ENCODE measurements at places on chromosomes 7 and 10.

- no peak for DNase-seq
Measured at GRCh38 chr7:73521636-73522104, 423 bp downstream of the BAZ1B start.

DNA sequence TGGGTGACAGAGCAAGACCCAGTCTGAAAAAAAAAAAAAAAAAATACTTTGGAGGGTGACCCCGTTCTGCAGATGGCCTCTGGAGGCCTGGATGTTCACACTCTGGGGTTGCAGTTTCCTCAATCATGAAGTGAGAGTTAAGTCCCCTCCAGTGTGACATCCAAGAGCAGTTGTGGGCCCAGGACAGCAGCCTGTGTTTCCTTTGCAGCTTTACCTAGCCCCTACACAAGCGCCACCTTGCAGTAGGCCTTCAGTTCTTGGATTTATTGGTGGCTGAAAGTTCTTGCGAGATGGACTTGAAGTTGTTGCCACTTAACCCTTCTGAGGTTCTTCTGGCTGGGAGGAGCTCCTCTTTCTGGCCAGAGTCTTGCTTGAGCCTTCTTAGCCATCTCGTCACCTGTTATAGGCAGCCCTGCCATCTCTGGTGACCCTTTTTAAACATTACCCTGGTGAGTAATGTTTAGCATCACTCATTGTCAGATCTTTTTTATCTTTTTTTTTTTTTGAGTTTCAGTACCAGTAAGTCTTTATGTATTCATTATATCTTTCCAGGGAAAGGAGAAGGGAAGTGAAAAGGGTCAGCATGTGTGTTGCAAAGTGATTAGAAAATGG lies 3.4 kb upstream of the ACTR3C start:
- no peak for DNase-seq

DNA sequence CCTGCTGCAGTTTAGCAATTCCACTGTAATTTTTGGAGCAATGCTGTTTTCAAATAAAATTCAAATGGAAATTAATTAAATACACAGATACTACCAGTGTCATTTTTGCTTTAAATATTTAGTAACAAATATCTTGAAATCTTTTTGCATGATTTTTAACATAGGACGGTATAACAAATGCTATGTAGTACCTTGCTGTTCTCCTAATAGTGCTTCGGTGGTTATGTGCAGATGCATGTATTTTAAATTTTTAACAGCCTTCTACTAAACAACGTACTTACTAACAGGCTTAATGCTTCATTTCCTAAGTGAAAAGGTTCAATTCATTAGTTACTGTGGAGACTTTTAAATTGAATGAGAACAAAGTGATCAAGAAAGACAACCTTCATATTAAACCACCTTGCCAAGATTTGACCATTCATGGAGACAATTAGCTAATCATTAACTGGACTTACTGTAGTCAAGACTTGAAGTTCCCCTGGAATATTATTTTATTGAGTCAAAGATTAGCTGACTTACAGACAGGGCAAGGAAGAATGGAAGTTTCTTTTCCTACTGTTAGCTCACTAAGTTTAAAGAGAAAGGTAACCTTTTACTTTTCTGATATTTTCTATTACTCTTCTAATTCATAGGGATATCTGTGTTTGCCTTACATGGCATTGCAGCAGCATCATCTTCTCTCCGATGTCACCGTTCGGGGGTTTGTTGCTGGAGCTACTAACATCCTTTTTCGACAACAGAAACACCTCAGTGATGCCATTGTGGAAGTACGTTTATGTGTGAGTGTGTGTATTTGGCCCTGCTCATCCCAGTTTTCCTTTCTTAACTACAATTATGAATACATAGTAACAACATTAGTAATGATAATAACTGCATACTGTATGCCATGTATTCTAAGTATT lies 74.3 kb downstream of the AVL9 start:
- no peak for DNase-seq

DNA sequence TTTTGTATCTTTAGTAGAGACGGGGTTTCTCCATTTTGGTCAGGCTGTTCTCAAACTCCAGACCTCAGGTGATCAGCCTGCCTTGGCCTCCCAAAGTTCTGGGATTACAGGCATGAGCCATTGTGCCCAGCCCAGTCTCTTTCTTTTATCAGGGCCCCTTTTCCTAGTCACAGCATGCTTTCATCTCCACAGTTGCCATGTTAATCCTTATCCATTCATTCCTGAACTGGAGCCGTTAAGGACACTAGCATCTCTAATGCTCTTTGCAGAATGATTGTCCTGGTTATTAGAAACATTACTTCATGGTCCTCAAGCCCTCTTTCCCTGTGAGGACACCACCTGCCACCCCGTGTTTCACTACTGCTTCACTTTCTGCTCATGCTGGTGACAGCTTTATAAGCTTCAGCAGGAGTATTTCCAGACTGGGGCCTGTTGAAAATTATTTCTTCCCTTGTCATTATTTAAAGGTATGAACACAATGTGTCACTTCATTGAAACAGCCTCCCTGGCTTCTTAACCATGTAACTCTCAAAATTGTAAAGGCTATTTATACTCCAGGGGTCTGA lies 313.9 kb downstream of the BMPER start:
- no peak for DNase-seq

GRCh38 chr10:121351540-121351939 lies 246.7 kb downstream of the FGFR2 start:
- no peak for DNase-seq

DNA sequence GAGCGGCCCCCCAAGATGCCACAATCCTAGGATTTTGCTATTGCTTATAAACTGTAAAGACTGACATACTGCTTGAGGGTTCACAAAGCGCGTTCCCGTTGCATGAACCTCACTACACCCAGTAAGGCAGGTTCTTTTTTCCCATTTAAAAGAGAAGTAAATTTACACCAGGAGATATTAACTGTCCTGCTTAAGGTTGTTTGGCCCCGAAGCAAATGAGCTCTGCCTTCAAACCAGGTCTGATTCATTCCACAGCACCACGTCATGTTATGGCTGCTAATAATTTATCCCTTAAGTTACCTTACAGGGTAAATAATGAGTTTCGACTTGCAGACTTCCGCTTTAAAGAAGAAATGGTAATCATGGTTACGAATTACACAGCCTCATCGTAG lies 559 bp upstream of the FKBP14 start:
- no peak for DNase-seq

DNA sequence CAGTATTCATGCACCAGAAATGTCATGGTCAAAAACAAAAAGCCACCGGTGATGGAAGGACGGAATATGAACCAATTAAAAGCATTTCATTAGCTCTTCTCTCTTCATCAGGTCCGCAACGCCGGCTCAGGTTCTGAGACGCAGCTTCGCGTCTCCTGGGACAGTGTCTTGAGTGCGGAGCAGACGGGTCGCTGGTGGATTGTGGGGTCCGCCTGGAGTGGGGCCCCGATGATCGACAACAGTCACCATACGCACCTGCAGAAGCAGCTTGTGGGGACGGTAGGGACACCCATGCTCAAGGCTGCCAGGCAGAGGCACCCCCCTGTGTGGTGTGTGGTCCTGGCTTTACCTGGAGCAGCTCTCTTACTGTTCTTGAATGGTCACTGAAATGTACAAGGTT lies 13.4 kb downstream of the NOM1 start:
- no peak for DNase-seq

GRCh38 chr10:112094984-112095383 lies 88.6 kb downstream of the GPAM start:
- no peak for DNase-seq

DNA sequence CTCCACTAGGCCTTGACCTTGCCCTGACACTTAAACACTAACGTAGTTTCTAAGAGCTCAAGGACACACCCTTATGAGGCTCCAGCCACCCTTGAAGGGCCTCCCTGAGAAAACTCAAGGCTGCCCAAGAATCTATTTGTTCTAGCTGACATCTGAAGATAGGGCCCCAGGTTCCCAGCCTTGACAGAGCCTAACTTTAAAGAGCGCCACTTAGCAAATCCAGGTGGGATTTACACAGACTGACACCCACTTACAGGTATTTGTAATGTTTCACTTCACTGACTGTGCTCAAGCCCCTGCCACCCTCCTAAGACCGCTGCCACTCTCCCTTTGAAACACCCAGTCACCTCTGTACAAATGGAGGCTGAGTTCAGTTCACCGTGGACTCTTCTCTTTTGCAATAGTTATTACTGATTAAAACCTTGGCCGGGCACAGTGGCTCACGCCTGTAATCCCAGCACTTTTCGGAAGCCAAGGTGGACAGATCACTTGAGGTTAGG lies 90.4 kb downstream of the SVOPL start:
- no peak for DNase-seq

DNA sequence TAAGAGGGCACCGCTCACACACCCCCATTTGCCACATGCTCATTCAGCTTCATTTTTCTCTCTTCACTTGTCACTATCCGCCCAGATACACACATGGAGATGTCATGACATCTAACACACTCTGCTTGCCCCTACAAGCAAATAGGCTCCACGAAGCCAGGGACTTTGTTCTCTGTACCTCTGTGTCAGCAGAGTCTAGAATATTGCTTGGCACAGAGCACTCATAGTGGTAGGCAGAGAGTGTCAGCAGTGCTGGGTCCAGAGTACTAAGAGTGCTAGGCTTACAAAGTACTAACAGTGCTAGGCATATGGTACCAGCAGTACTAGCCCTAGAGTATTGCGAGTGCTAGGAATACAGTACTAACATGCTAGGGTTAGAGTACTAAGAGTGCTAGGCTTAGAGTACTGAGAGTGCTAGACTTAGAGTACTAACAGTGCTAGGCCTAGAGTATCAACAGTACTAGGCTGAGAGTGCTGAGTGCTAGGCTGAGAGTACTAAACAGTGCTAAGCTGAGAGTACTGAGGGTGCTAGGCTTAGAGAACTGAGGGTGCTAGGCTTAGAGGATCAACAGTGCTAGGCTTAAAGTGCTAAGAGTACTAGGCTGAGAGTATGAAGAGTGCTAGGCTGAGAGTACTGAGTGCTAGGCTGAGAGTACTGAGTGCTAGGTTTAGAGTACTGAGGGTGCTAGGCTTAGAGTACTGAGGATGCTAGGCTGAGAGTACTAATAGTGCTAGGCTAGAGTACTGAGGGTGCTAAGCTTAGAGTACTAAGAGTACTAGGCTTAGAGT lies 166.1 kb downstream of the PRKAG2 start:
- no peak for DNase-seq

- no peak for DNase-seq
Measured at GRCh38 chr7:133165001-133165400, 83.1 kb upstream of the CHCHD3 start.

- no peak for DNase-seq
Measured at GRCh38 chr10:50407076-50407801, 155.9 kb upstream of the ASAH2 start.

DNA sequence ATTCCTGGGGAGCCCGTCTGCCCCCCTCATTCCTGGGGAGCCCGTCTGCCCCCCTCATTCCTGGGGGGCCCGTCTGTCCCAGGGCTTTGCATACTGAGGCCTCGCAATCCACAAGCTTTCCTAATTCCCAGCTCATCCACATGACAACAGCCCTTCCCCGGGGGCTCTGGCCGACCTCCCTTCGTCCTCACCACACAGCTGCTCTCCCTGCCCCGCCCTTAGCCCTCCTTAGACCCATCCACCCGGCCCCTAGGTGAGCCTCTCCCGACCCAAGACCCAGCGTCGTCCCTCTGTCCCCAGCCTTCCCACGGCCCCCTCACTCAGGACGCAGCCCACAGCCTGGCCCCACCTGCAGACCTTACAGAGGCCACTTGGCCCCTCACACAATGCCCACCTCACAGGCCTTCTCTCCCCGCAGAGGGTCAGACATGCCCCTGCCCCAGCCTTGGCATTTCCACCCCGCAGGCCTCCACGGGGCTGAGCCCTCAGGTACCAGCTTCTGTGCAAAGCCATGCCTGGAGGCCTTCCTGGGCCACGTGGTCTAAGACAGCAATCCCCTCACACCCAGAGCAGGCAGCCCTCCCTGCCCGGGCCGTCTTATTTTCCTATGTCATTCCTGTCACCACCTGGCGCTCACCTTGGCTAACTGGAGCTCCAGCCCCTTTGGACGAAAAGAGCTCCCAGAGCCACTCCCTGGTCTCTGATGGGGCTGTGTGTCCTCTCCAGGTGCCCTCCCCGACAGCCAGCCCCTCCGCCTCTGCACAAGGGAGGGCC lies 3.5 kb upstream of the FAM20C start:
- DNase-seq: no peak

DNA sequence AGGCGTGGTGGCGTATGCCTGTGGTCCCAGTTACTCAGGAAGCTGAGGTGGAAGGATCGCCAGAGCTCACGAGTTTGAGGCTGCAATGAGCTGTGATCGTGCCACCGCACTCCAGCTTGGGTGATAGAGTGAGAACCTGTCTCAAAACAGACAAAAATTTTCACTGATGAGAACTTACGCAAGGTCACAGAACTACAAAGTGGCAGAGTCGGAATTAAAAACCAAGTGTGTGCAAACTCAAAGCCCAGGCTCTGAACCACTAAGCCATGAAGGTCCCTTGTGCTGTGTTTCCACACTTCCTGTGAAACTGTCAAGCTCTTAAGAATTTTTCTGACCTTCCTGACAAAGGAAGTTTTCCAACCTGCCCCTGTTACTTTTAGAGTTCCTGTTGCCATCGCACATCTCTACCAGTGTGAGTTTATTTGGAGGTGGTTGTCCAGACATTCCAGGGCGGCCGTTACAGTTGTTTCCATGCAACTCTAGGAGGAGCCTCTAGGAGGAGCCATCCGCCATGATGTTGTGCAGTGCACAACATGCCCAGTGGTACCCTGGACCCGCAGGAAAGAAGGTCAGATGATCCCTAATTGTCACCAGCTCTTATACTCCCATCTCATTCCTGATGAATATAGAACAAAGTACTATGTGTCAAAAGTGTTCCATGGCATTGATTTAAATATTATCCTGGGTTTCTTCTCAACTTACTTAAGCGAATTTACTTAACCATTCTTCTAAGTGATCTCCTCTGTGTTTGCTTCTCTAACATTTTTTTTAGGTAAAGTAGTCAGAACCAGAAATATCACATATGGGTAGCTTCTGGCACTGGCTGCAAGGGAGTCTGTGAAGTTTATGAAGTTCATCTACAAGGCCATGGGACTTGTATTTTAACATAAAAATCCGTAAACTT lies 49.0 kb upstream of the LYZL1 start:
- DNase-seq: peak; percentile 21

GRCh38 chr7:100472854-100473499 lies 6.0 kb downstream of the TSC22D4 start:
- no peak for DNase-seq

DNA sequence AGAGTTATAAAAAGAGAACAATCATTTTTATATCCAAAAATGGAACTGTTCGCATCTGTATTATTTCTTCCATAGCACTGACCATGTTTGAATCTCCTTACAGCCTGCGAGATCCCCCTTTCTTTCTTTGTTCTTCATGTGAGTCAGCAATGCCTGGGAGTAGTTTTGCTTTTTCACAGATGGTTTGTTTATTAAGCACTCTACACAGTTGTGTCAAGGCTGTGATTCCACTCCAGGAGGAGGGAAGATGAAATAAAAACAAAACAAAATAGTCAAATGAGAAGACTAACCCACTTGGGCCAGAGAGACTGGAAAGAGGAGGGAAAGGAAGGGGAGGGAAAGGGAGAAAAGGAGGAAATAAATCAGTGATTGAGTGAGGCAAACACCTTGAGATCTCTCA lies 7.8 kb downstream of the LIPF start:
- no peak for DNase-seq

GRCh38 chr10:28684986-28685580 lies 7.8 kb downstream of the BAMBI start:
- no peak for DNase-seq

- DNase-seq: no peak
Measured at GRCh38 chr10:79446758-79447084, 1.3 kb upstream of the ZCCHC24 start.

GRCh38 chr7:28151965-28152364 lies 28.6 kb downstream of the JAZF1 start:
- DNase-seq: no peak

- no peak for DNase-seq
Measured at GRCh38 chr7:138602451-138602850, 98.7 kb downstream of the SVOPL start.

All from SHP77 (cell line).